ENCODE measurements at places on chromosomes 5 and 9. TPM values are rescaled to one million over a fixed set of nuclear protein-coding genes. Genes with fewer than 3 reads are reported as not detected.

GRCh38 chr5:30802961-30803705 lies 390.4 kb upstream of the CDH6 start:
- no peaks in the 10 kb centered on the region for H3K36me3 ChIP-seq
- no peak overlapping the region for H3K4me3 ChIP-seq
- no peaks in the 10 kb centered on the region for H3K27me3 ChIP-seq
- H3K27ac ChIP-seq = no peak overlapping the region
- H3K4me1 ChIP-seq = no peaks in the 10 kb centered on the region

PRRT1B gene
- 0.47 TPM for total RNA-seq

- no peak overlapping the region for H3K27ac ChIP-seq
- no peaks in the 10 kb centered on the region for H3K27me3 ChIP-seq
- no peak overlapping the region for H3K4me3 ChIP-seq
- H3K4me1 ChIP-seq = no peaks in the 10 kb centered on the region
- DNase-seq = no peak
Observed at GRCh38 chr9:8362250-8362649, 562.7 kb upstream of the DMAC1 start.

CACFD1 gene
- total RNA-seq = 47.9 TPM

DNA sequence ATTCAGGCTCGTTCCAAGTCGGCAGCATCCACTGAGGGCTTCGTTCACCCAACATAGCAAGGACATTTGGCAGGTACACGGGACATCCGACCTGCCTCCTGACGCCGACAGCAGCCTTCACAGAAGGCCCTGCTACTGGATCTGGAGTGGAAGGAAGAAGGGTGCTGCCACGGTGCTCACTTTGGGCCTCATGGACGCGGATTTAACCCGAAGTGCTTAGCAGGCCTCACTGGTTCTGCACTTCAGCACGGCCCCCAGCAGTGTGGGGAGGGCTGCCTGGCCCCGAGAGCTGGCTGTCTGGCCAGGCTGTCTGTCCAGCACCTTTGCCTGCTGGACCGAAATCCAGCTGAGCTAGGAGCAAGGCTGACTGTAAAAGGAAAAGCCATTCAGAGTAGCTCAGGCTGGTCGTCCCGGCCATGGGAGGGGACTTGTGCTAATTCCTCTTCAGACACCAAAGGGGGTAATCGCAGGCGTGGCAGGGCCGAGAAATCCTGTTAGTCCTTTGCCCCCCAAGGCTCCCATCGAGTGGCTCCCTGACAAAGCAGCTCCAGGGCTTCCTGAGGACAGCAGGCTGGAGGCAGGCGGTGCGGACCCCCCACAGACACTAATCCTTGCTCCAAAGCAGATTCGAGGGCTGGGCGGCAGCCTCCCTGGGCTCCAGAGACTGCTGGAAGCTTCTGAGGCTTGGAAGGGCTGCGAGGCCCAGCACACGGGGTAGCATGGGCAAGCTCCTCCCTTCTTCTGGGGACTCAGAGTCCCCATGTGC lies 11.1 kb upstream of the RXRA start:
- no peaks in the 10 kb centered on the region for H3K27me3 ChIP-seq
- H3K4me1 ChIP-seq = no peaks in the 10 kb centered on the region
- H3K27ac ChIP-seq = no peak overlapping the region
- no peaks in the 10 kb centered on the region for H3K36me3 ChIP-seq

DNA sequence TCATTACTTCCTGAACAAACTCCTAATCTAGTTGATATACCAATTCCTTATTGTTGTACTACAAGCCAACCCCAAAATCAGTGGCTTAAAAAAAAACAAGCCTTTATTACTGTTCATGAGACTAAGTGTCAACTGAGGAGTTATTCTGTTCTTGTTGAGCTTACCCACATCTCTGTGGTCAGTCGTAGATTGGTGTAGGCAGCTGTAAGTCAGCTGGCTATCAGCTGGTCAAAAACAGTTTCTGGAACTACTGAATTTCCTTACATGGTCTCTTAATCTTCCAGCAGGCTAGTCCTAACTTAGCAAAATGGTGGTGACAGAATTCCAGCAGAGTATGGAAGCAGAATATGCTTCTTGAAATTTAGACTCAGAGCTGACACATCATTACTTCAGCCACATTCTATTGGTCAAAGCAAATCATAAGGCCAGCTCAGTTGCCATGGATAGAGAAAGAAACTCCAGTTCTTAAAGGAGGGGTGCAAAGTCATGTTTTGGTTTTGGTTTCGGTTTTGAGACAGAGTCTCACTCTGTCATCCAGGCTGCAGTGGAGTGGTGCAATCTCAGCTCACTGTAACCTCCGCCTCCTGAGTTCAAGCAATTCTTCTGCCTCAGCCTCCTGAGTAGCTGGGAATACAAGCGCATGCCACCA lies 386.1 kb upstream of the MPDZ start:
- DNase-seq = no peak
- H3K27me3 ChIP-seq = no peaks in the 10 kb centered on the region
- no peak overlapping the region for H3K4me3 ChIP-seq
- no peaks in the 10 kb centered on the region for H3K4me1 ChIP-seq

- H3K36me3 ChIP-seq = no peaks in the 10 kb centered on the region
- no peak overlapping the region for H3K4me3 ChIP-seq
- H3K4me1 ChIP-seq = no peaks in the 10 kb centered on the region
- H3K27ac ChIP-seq = no peak overlapping the region
- DNase-seq = no peak
Observed at GRCh38 chr5:140253985-140254384, 48.9 kb downstream of the PFDN1 start.

DNA sequence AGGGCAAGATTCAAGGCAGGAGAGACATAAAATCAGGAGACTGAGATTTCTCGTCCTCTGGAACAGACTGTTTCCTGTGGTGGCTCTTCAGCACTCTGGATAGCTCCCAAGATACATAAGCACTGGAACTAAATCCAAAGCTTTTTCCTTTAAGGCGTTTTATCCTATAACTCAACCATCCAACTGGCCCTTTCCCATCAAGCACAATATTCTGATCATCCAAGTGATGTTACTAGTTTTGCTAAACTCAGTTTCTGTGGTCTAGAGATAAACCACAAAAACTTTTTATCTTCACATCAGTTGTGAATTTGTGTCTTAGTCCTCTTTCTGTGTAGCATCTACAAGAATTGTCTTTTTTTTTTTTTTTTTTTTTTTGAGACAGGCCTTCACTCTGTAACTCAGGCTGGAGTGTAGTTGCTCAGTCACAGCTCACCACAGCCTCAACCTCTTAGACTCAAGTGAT lies 299.4 kb downstream of the COX7C start:
- no peaks in the 10 kb centered on the region for H3K36me3 ChIP-seq
- H3K27ac ChIP-seq = no peak overlapping the region
- H3K4me1 ChIP-seq = no peaks in the 10 kb centered on the region
- H3K27me3 ChIP-seq = no peaks in the 10 kb centered on the region
- DNase-seq = no peak
- no peak overlapping the region for H3K4me3 ChIP-seq

GRCh38 chr5:140118302-140118936 lies 4.5 kb downstream of the PURA start:
- no peak overlapping the region for H3K27ac ChIP-seq
- no peak for DNase-seq
- H3K4me1 ChIP-seq = peaks cover 25% of the 10 kb centered on the region
- H3K4me3 ChIP-seq = no peak overlapping the region
- H3K36me3 ChIP-seq = no peaks in the 10 kb centered on the region

GRCh38 chr9:119284587-119285337 lies 84.5 kb downstream of the BRINP1 start:
- H3K36me3 ChIP-seq = no peaks in the 10 kb centered on the region
- no peak overlapping the region for H3K4me3 ChIP-seq
- no peaks in the 10 kb centered on the region for H3K4me1 ChIP-seq
- no peaks in the 10 kb centered on the region for H3K27me3 ChIP-seq
- no peak overlapping the region for H3K27ac ChIP-seq
- DNase-seq = no peak

- no peaks in the 10 kb centered on the region for H3K4me1 ChIP-seq
- no peaks in the 10 kb centered on the region for H3K36me3 ChIP-seq
Observed at GRCh38 chr9:97811533-97812246, 41.3 kb upstream of the FOXE1 start.

Measured in testis (tissue), 5 donors.